ENCODE measurements at places on chromosomes 12 and 14.

GRCh38 chr12:100652488-100652887, 79.0 kb downstream of the GAS2L3 start:
- DNase-seq, result no peak

GRCh38 chr12:94145191-94145983, 3.0 kb upstream of the PLXNC1 start:
- DNase-seq, result no peak

- no peak for DNase-seq
Measured at GRCh38 chr12:129909051-129910020, 5.5 kb upstream of the TMEM132D start.

DNA sequence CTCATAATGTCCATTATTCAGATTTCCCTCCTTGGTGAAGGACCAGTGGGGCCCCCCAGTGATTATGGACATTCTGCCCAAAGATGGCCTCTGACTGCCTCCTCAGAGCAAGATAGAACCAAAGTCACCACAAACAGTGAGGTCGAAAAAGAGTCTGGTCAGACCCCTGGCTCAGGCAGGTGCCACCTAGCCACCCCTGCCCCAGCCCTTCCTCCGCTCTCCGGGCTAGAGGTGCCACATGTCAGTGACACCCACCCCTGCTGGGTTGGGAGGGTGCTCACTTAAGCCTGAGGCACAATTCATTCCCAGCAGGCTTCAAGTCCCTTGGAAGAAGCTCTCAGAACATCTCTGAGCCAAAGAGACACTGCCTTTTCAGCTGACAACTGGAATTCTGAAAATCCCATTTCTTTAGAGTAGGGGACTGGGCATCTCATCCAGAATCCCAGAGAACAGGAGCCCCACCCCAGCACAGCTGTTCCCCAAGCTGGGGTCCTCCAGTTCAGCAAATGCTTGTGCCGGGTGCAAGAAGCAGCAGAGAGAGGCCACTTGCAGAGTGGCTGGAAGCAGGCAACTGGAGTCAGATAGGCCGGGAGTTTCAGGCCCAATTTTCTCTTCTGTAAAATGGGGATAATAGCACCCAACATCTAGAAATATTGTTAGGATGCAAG, 50.3 kb downstream of the ISCA2 start:
- DNase-seq, result no peak

GRCh38 chr12:128316973-128317526, 50.1 kb downstream of the TMEM132C start:
- no peak for DNase-seq

GRCh38 chr12:101696251-101697196, 916 bp upstream of the CHPT1 start:
- DNase-seq, result no peak

DNA sequence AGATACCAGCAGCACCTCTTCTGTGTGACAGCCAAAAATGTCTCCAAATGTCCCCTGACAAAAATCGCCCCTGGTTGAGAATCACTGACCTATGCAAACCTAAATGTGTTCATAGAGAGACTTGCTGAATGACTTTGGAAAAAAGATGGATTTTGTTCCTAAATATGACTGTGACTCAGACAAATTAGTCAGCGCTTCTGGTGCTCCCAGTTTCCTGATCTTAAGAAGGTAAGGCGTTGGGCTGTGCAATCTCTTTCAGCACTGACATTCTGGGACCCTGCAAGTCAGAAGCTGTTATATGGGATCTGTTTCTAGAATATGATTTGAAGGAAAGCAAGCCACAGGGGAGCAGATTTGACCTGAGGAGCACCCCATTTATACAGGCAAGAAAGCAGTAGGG, 90.6 kb upstream of the PWP1 start:
- DNase-seq, result no peak

DNA sequence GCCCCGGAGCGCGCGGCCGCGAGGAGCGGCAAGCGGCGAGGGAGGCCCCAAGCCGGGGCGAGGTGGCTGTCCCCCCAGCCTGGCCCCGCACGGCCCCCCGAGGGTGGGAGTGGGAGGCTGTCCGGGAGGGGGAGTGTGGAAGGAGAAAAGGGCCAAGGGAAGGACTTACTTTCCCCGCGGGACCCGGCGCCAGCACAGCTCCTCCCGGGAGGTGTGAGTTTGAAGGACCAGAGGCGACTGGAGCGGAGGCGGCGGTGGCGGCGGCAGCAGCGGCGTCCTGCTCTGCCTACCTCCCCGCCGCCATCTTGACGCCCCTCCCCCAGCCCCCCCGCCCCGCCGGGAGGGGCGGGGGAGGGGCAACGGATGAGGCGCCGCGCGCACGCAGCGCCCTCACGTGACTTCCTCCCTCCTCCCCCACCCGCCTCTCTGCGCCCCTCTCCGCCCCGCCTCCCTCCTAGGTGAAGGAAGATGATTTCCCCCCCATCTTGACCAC, at the start of gene SBNO1:
Gene SBNO1, minus strand, starts transcription at position 316 of the 493 bp plus-strand sequence. CDS start 14,406 bp downstream, outside the sequence.
- DNase-seq, result peak; percentile 85

- DNase-seq, result no peak
Measured at GRCh38 chr14:53458368-53458814, 305.3 kb upstream of the DDHD1 start.

DNA sequence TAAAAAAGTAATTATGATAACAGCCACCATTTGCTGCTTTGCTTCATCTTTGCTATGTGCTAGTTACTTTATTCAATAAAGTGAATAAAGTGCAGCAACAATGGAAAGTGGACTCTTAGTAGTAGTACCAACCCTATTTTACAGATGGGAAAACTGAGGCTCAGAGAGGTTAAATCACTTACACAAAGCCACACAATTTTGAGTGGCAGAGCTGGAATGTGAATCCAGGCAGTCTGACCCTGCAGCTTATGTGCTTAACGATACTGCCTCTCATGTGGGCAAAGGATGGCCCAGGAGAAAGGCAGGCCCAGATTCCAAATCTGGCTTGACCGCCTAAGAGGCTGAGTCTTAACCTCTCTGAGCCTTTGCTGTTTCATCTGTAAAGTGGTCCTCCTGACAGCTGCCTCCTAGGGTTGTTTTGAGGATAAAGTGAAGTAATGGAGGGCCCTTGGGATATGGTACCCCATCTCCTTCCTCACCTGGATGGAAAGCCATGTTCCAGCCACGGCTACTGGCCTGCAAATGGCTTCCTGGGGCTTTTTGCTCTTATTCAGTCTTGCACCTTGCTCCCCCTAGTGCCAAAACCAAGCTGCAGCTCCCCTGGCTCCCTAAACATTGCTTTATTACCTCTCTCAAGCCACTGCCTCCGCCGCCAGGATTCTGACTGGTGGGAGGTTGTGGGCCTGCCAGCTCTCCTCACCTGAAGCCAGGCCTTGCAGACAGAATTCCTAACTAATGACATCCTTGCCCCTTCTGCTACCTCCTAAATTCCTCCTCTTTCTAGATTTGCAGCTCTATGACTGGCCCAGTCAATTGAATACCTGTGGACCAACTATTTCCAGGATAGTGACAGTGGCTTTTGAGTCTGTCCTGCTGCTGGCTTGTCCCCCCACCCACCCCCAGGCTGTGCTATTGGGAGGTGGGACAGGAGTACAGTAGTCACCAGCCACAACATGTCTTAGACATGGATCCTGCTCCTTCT, 283.3 kb upstream of the PWP1 start:
- DNase-seq, result no peak

GRCh38 chr12:70400124-70400523, 34.0 kb downstream of the KCNMB4 start:
- DNase-seq, result no peak

DNA sequence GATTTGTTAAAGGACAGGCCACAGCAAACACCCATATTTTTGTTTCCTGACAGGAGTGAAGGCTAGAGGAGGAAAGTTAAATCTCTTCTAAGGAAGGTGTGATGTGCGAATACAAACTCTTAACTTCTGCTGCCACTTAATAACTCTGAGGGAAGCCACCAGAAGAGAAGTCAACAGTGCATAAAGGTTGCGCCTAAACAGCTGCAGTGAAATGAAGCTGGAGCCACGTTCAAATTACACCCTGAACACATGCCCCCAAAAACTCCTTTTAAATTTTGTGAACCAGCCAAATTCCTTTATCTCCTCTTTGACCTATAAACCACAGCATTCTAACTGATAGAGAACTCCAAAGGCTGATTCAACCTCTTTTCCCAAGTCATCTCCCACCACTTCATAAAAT, 22.4 kb downstream of the DENND5B start:
- no peak for DNase-seq

GRCh38 chr12:92485351-92486348, 217.1 kb upstream of the PLEKHG7 start:
- no peak for DNase-seq

DNA sequence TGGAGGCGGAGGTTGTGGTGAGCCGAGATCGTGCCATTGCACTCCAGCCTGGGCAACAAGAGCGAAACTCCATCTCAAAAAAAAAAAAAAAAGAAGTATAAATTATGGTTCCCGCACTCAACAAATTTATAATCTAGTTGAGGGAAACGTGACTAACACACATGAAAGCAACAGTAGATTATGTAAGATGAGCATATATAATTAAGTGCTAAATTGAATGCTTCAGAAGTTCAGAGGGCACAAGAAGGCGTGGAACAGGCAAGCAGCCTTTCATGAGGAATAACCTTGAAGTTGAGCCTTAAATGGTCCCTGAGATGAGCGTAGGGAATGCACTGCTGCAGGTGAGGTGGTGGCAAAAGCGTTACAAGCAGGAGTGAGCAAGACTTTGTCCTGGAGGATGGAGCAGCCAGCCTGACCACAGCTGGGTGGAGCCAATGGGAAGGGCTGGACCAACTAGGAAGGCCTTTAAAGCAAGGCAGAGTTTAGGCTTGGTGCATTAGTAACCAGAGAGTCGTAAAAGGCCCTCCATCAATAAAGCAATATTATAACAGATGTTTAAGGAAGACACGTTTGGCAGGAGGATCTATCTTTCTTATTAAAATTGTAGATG, 30.6 kb upstream of the TUBA1A start:
- DNase-seq, result no peak

GRCh38 chr12:94775710-94776109, 125.4 kb upstream of the TMCC3 start:
- DNase-seq, result no peak

GRCh38 chr12:116325336-116325664, 47.8 kb upstream of the MED13L start:
- no peak for DNase-seq
